ENCODE measurements at places on chromosomes 12 and 14.
A peak's percentile ranks its signal among the peaks of the same experiment; 100 is the strongest.

GRCh38 chr12:10001171-10001776 lies 2.4 kb upstream of the CLEC1B start:
- no peak for DNase-seq

DNA sequence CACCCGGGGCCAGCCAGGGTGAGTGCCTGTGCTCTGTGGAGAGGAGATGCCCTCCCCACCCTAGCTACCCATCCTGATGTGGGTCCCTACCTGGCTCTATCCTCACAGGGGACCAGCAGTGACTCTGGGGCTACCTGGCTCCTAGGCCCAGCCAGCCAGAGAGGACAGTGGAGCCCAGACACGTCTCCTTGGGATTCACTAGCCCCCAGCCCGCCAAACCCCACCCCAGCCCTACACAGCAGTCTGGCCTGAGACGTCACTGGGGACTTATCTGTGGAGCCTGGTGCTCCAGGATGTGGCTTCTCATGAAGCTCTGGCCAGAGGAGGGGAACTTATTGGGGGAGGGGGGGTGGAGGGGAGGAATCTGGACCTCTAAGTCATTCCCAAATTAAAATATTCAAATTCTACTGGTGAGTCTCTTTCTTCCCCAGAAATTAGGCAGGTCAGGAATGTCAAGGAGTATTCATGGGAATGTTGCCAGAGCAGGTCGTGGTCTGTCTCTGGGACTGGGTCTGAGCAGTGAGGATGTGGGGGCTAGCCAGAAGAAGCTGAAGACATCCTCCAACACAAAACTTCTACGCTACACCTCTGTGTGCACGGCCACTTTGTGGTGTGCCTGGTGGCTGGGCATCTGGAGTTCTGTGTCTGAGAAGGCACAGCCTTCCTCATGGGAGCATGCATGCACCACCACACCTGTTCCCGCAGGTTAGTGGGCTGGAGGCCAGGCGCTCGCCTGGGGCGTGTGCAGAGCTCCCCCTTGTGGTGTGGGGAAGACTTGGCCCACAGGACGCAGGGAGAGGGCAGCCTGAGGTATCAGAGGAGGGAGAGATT lies 2.7 kb downstream of the CMTM5 start:
- peak; percentile 56 for DNase-seq

DNA sequence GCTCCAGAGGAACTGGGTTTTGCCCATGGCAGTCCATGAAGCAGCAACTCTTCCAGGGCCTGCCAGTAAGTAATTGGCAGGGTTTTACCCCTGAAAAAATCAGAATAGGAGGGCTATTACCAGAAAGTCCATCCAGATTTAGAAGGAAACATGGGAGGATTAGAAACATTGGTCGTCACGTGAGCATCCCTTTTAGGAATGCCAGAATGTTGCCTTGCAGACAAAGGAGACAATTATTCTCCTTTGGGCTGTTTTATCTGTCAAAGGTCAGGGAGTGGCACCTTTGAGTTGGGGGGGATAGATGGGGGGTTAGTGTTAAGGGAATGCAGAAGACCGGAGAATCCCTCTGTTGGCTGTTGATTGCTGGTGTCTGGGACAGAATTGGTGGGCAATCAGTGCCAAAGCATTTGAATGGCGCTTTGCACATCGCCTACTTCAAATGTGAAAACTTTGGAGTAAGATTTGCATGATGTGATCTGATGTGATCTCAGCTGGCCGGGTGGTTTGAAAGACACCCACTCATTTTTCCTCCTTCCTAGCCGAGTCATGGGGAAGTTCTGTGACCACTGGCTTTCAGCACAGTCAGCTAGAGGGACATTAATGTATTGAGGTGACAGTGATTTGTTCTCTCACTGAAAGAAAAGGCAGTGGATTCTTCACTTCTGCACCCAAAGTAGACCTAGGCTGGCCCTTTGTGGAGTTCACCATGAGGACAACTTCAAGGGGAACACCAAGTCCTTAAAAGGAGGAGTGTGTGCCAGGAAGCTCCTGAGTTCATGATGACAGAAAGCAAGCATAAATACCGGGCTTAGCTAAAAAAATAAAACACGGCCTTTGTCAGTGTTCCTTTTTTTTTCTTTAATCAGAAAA lies 31.4 kb downstream of the FLVCR2 start:
- DNase-seq = no peak

DNA sequence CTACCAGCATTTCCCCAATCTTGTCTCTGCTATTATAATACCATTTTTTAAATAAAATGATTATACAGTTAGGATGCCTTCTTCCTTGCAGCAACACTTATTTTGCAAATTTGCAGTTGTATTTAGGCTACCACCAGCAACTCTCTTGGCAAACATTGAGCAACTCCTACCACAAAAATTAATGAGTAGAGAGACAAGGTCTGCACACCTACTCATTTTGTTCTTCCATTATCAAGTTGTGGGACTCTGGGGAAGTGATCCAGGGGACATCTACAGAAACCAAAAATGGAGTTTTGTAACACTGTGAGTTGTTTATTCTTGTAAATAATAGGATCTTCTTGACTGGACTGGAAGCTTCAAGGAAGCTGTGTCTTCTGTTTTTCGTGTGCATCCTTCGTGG lies 38.6 kb downstream of the DGLUCY start:
- DNase-seq = no peak

- DNase-seq = no peak
Observed at GRCh38 chr14:27190296-27190695, 592.5 kb upstream of the NOVA1 start.

Data from NCI-H524 (cell line).